ENCODE measurements at places on chromosomes 16 and 17. TPM values are rescaled to one million over a fixed set of nuclear protein-coding genes. Genes with fewer than 3 reads are reported as not detected.

HOXB1 gene
- total RNA-seq, result not detected

KRTAP4-9 gene
- total RNA-seq, result not detected

TP53TG3F gene
- not detected for total RNA-seq

CCL17 gene
- not detected for total RNA-seq

LLGL2 gene
- total RNA-seq, result 23.4 TPM
